LoVo (cell line): ENCODE measurements at places on chromosomes 13 and 19.

DNA sequence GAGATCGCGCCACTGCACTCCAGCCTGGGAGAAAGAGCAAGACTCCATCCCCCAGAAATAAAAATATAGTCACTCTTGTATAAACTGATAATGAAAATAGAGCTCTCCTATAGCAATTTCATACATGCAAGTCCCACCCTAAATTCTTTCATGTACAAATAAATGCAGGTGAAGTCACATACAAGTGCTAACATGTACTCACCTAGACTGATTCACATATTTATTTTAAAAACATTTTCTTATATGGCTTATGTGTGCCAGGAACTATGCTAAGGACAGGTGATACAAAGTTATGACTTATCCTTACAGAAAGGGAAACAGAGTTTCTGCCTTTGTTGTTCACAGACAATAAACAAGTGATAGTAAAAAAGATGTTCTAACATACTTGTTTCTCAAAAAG is 32.0 kb downstream of the USP12 start:
- no peak for DNase-seq

- no peak for DNase-seq
Observed at GRCh38 chr13:33032037-33032625, 15.9 kb downstream of the KL start.

DNA sequence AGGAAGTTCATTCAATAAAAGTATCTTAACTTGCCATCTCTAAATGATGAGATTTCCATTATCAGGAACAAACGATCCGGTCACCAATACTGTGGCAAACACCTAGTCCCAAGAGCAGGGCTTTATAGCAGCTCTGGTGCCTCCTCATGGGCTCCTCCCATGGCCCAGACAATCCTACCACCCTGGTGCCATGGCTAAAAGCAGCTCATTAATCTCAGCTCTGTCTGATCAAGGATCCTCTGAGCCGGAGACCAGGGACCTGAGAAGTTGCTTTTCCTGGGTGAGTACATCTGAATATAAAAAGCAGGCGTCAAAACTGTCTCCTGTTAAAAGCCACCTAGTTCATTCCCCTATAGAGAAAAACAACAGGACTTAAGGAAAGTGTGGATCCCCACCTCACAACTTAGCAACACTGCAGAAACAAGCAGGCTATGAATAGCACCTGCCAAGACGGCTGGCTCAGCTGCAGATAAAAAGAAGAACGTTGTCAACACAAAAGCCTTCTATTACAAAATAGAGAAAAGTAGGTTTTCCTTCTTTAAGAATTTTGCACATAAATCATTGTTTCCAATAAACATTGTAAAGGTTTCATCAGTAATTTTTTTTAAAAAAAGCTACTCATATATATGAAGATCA is 30.3 kb downstream of the TSHZ3 start:
- DNase-seq, result no peak

DNA sequence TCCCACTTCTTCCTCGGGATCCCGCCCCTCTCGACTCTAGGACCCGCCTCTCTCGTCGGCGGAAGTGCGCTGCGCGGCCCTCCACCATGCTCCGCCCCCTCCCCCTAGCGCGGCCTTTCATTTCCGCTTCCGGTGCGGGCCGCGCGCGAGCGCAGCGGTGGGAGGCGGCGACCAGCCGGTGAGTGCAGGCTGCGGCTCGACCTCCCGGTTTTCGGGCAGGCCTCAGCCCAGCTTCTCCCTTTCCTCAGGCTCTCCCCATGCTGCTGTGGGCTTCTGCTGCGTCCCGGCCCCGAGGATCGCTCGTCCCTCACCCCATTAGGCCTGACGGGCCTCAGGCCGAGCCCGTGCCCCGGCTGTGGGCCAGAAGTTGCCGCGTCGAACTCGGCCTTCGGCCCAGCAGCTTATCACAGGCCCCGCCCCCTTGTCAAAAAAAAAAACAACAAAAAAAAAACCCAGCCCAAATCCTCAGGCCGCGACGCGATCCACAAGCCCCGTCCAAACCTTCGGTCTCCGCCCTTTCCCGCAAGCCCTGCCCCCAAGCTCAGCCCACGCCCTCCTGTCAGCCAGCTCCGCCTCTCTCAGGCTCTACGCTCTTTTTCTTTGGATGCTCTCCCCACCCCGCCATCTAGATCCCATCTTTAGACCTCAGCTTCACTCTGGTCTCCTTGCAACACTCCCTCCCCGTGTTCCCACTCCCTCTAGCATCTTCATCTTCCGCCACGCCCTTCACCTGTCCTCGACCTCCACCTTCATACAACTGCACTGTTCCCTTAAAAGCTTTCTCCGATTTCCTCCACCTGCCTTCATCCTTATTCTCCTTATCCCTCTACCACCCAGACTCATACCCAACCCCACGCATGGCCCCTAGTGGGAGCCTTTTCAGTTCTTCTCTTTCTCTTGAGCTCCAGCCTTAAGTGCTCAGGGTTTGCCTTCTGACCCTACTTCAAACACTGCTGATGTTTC is at the start of gene CLASRP:
TSS of gene CLASRP (plus strand) at position 115 of the 963 bp plus-strand sequence. CDS start 1,168 bp downstream, outside the sequence.
- DNase-seq, result peak; percentile 93

GRCh38 chr13:32254416-32254815 is 60.7 kb downstream of the ZAR1L start:
- DNase-seq, result no peak

GRCh38 chr13:21833921-21834320 is 163.0 kb downstream of the FGF9 start:
- DNase-seq, result no peak

GRCh38 chr19:38173291-38174041 is 50.6 kb downstream of the DPF1 start:
- DNase-seq, result no peak

GRCh38 chr13:102317593-102317992 is 84.3 kb downstream of the FGF14 start:
- DNase-seq, result no peak

- DNase-seq, result no peak
Observed at GRCh38 chr19:518598-519231, 11.4 kb downstream of the TPGS1 start.

DNA sequence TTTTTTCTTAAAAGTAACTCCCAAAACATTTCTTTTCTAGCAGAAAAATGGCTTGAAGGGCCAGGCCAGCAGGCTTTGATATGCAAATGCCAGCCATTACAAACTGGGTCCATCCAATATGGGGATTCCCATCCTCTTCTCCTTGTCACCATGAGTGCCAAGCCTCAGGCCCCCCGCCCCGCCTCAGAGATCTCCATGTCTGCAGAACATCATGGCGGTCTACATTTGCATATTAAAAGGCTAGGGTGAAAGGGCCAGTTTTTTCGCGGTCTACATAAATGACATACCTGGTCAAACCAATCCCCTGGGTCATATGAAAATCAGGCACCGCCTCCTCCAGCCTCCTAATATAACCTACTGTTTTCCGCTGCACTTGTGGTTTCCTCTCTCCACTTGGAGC is 1327.6 kb downstream of the UQCRFS1 start:
- DNase-seq, result no peak

DNA sequence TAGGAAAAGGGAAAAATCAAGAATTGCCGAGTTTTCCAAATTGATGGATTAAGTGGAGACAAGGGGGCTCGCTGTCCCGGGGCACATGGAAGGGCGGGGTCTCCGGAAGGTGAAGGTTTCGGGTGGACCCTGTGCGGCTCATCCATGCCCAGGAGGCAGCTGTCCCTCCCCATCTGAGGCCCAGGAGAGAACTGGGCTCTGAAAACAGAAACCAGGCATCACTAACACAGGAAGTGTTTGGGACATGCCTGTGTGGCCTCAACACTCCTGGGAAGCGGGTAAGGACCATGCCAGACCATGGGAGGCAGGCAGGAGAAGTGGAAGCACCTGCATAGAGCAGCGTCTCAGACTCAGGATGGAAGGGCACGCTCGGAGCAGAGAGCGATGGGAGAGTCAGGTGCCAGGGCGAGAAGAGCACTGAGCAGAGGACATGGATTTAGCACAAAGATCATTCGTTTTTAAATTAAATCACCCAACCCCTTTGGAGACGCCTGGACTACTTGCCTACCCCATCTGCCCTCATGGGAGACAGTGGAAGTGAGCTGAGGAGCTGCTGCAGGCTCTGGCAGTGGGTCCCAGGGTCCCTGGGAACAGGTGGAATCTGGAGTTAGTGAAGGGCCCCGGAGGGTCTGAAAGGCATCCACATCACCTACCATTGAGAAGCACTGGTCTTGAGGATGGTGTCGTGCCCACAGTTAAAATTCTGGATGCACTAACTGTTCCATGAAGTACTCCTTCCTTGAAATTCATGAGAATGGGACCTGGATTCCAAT is 183.2 kb upstream of the SOX1 start:
- no peak for DNase-seq
